Sciatic nerve (tissue), 2 donors: ENCODE measurements at places on chromosomes 11 and 22. TPM values are rescaled to one million over a fixed set of nuclear protein-coding genes. Genes with fewer than 3 reads are reported as not detected.

DNA sequence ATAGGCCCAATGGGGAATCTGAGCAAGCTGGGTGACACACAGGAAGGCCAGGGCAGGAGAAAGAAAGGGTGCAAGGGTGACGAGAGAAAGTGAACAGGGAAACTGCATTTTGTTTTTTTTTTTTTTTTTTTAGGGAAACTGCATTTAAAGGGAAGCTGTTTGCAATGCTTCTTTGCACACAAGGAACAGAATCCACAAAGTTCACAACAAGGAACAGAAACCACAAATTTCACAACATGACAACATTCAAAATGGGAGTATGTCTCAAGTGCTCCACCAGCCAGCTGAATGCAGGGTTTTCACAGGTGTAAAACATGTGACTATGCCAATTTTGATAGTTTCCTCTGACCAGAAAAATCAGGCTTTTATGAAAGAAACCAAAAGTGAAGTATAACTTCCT lies 6.8 kb upstream of the PLAAT3 start:
- DNase-seq, result no peak

YPEL4 gene
- total RNA-seq, result 2.1 TPM

DNA sequence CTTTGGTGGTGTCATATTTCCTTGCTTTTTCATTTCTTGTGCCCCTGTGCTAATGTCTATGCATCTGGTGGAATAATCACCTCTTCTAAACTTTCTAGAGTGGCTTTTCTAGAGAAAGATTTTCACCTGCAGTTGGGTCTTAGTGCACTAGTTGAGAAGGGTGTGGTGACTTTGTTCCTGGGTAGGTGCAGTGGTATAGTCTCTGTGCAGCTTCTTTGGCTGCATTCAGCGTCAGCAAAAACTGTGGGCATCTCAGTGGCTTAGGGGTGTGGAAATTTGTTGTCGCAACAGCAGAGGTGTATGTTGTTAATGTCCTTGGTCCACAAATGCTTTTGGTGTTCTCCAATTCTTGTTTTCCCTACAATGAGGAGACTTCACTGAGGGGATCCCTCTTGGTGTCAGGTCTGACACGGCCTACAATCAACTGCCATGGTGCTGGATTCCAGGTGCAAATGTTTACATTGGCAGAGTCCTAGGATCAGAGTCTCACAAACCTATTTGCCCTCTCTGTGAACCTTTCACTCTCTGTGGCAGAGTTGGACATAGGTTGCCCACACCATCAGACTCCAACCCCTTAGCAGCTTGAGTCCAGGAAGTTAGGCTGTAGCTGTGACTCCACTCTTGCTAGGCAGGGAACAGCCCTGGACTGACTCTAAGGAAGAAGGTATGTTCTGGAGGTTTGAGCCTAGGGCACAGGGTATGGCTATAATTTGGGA lies 48.8 kb downstream of the GDPD4 start:
- no peak for DNase-seq

GRCh38 chr22:45010532-45010900 lies 711 bp upstream of the PHF21B start:
- no peak for DNase-seq

MS4A12 gene
- not detected for total RNA-seq

GRCh38 chr11:28581286-28582242 lies 473.4 kb downstream of the METTL15 start:
- no peak for DNase-seq

- DNase-seq, result peak; percentile 85
These were observed 1.3 kb upstream of the HDAC10 start for GRCh38 chr22:50252082-50253045.

DNA sequence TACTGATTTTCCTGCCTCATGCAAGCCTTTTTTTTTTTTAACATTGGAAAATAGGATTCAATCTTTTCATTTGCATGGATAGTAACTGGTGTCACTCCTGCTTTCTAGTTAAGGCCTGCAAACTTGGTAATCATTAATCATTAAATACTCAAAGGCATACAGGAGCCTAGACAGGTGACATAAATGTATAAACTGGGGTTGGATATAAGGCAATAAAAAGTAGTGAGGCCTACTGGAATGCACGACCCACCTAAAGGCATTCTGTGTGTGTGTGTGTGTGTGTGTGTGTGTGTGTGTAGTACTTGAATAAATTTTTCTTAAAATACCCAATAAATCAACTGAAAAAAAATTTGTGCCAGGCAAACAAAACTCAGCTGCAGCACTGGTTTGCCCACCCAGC lies 7.9 kb downstream of the TOMM22 start:
- DNase-seq, result no peak

DNA sequence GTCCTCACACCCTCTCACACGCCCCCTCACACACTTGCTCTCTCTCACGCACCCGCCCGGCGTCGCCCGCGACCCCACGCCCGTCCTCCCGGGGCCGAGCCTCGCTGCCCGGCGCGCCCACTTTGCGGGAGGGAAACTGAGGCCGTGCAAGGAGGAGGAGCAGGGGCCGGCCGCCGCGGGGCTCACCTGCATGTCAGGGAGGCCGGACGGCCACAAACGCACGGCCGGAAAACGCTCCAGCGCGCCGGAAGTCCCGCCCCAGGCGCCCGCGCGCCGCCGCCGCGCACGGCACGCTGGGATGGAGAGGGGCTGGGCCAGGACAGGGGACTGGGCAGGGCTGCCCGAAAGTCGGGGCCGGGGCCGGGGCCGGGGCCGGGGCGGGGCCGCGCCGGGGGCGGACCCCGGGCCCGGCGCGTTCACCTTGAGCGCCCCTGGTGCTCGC lies at the start of gene CHID1:
TSS of gene CHID1 (minus strand) at position 222 of the 442 bp plus-strand sequence. CDS start 5,994 bp downstream, outside the sequence.
- peak; percentile 90 for DNase-seq

LMO1 gene
- total RNA-seq, result 0.62 TPM

TRPC6 gene
- total RNA-seq, result 3.3 TPM

MS4A14 gene
- total RNA-seq, result 6.4 TPM

DNA sequence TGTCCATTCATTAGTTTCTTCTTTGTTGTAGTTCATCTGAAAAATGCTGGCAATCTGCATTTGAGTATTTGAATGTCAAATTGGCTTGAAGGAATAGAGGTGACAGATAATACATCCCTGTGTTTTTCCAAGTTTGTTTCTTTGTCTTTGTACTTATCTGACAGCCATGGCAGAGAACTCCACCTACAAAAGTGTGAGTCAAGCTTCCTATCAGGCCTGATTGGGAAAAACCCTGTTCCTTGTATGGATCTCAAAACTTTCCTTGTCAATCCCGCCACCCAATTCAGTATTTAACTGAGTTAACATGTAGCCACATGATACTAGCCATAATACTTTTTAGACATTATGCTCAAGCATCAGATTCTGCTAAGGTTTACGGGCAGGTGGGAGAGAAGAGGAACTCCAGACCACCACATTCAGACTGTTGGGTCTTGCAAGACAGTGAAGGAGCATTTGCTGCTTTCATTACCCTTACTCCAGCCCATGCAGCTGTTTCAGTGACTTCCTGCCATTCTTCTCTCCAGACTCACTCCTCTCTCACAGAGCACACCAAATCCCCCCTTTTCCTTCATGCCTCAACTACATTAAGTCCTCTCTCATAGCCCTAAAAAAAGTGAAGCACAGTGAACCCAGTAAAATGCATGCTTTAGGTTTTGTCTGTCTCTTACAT lies 65.9 kb downstream of the BLID start:
- DNase-seq, result no peak

- DNase-seq, result no peak
These were observed 12.4 kb upstream of the SERPIND1 start for GRCh38 chr22:20761536-20761935.

- no peak for DNase-seq
These were observed 39.1 kb upstream of the PRAME start for GRCh38 chr22:22598144-22598543.

DNA sequence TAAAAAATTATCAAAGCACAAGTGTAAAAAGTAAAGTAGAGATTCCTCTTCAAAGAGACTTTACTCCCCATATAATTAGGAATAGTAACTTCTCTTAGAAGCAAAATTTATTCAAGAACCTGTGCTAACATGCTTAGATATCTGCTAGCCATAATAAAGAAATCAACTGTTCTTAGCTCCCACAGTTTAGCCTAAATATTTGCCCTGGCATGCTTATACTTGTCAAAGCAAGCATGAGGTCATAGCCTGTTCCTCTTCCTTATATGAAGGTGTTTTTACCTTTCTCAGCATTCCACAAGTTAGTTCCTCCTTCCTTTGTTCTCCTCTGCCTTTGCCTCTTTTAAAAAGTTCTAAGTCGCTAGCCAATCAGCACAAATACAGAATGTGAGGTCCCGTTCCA lies 30.3 kb downstream of the RIC3 start:
- DNase-seq, result no peak

DNA sequence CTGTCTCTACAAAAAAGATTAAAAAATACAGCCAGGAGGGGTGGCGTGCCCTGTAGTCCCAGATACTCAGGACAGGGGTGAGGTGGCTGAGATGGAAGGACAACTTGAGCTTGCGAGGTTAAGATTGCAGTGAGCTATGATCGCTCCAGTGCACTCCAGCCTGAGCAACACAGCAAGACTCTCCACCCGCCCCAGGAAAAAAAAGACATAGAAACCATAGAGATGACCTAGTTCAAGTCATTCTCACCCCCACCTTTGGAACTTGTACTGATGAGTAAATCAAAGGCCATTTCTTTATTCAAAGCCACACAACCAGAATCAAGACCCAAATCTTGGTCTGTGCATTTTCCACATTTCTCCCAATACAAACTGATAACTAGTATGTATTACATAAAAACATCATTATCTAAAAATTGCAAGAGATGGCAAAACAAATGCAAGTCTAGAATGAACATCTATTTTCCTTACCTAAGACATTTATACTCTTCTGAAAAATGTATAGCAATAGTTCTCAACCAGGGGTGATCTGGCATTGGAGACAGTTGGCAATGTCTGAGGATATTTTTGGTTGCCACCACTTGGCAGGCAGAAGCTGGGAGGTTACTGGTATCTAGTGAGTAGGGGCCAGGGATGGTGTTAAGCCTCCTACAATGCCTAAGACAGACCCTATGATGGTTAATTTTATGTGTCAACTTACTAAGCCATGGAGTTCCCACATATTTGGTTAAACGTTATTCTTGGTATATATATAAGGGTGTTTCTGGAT lies 34.6 kb downstream of the LGR4 start:
- no peak for DNase-seq

- peak; percentile 40 for DNase-seq
These were observed 358.9 kb downstream of the CTTN start for GRCh38 chr11:70757241-70757640.

- no peak for DNase-seq
These were observed 40.0 kb downstream of the TECTA start for GRCh38 chr11:121141066-121141465.

- DNase-seq, result no peak
These were observed 1.9 kb downstream of the MMP7 start for GRCh38 chr11:102528618-102529017.

RPS25 gene
- total RNA-seq, result 815 TPM

- no peak for DNase-seq
These were observed 13.7 kb downstream of the PDHX start for GRCh38 chr11:34929794-34930763.

- no peak for DNase-seq
These were observed 4.2 kb downstream of the MB start for GRCh38 chr22:35612903-35613302.

DNA sequence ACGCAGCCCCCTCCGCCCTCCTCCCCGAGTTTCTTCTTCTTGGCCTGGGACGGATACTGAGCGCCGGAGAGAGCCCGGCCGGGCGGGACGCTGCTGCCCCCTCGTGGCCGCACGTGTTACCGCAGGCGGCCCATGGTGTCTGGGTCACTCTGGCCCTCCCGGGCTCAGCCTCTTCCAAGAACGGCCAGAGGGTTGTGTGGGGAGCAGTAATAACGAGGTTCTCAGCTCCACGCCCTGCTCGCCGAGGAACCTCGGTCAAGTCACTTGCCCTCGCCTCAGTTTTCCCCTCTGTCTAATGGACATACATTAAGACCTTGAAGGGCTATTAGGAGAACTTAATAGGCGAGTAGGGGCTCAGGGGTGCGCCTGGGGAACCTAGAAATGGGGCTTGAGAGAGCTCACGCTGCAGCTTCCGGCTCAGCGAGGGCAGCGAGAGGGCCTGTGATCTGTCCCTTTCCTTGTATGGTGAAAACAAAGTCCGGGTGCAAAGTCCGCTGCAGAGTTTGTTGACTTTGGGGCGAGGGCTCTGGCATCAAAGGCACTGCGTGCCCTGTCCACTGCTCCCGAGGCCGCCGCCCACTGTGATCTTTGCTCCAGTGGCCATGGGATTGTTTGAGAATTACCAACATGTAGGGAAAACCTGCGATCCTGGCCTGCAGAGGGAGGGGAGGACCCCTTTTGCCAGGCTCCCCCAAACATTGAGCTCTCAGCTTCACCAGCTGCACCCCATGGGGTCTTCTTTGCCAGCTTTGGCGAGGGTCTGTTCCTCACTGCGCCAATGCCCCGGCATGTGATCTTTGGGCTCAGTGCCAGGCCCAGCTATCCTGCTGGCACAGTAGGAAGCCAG lies 14.4 kb upstream of the LRP5 start:
- peak; percentile 90 for DNase-seq

DNA sequence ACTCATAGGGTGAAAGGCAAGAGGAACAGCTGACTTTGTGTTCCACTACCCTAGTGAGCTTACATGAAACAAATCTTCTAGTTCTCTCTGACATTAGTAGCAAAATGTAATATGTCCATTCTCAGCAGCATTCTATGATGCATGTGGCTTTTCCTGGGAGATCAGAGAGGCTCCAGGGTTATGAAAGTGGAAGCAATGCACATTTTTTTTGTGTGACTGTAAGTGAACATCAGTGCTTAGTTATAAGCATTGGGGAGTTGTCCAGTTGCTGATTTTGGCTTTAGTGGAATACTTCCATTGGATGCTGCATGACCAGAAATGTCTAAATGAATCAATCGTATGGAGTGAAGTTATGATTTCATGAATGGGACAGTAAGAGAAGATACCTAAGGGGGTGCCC lies 255.9 kb downstream of the FAT3 start:
- DNase-seq, result no peak

GRCh38 chr11:890794-891540 lies 19.6 kb downstream of the CHID1 start:
- DNase-seq, result no peak

DNA sequence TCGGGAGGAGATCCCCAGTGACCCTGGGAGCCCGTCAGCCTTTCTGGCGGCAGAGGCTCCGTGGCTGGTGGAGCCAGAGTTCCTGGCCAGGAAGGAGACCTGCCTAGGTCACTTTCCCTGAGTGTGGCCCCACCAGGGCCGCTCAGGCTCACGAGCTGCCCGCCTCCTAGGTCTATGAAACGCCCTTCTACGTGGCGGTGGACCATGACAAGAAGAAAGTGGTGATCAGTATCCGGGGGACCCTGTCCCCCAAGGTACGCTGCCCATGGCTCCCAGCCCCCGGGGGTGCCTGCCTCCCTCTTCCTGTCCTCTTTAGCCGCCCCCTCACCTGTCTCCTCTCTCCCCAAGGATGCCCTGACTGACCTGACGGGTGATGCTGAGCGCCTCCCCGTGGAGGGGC lies 17.0 kb upstream of the MYRF start:
- DNase-seq, result no peak

GRCh38 chr11:78562398-78562797 lies 12.3 kb downstream of the NARS2 start:
- DNase-seq, result no peak

GRCh38 chr22:35947794-35948425 lies 80.7 kb downstream of the RBFOX2 start:
- DNase-seq, result no peak

- no peak for DNase-seq
These were observed 108.2 kb upstream of the CD44 start for GRCh38 chr11:35030716-35031213.

WT1 gene
- 0.98 TPM for total RNA-seq
